ENCODE measurements at places on chromosomes 2 and 18. TPM values are rescaled to one million over a fixed set of nuclear protein-coding genes. Genes with fewer than 3 reads are reported as not detected.

DNA sequence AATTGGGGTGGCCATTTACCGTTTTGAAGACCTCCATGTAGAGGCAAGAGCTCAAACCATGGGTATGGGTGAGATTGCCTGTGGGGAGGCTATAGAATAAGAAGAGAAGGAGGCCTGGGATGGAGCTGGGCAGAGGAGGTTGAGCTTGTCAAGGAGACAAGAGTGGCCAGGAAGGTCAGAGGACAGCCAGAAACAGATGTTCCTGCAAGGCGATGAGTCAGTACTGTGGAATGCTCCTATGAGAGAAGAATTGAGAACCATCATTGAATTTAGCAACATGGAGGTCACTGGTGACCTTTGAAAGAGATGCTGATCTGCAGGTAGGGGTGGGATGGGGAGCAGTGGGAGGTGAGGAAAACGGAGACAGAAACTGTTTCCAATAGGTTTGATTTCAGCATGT is 3.5 kb downstream of the ACSL3 start:
- no peak for DNase-seq

- DNase-seq, result no peak
These were observed 237.1 kb downstream of the BCL2 start for GRCh38 chr18:63082366-63083019.

DNA sequence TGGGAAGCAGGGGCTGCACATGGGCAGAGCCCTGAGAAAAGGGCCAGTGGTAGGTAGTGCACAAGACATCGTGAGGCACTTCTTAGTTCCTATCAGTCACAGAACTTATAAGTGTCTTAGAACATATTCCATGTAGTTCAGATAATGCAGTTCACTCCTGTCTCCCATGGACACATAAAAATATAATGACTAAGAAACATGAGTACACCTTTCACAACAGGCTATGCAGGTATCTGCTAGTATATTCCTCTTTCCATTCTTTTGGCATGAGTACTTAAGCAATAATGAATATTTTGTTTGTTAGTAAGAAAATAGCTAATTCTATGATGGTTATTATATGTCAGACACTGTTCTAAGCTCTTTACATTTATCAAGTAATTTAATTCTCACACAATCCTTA is 808.4 kb downstream of the BCL11A start:
- no peak for DNase-seq

Gene POTEI
- total RNA-seq, result not detected

Gene DSG1
- not detected for total RNA-seq
